ENCODE measurements at places on chromosomes 6 and 20. TPM values are rescaled to one million over a fixed set of nuclear protein-coding genes. Genes with fewer than 3 reads are reported as not detected.

Gene MARCKS
- 16.6 TPM for total RNA-seq

Gene DEFB132
- total RNA-seq, result not detected

Gene NRSN1
- not detected for total RNA-seq

Gene LY6G6C
- total RNA-seq, result not detected

Gene PTGIS
- total RNA-seq, result 30.5 TPM

Gene CST5
- not detected for total RNA-seq

Gene TULP1
- not detected for total RNA-seq

Gene BTNL2
- not detected for total RNA-seq

DNA sequence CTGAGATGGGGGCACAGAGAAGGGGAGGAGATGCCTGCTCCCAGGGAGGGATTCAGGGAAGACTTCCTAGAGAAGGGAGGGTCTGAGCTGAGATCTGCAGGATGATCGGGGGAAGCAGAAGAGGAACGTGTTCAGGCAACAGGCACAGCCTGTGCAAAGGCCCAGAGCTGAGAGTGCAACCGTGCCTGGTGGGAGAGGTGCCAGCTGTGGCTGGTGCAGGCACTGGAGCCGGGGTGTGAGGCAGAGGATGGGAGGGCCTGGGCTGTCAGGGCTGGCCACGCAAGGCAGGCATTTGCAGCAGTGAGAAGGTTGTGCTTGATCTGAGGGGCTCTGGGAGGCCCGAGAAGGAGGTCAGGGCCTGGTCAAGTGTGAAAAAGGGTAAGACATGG is 27.7 kb downstream of the PTGIS start:
- no peaks in the 10 kb centered on the region for H3K4me1 ChIP-seq
- H3K4me3 ChIP-seq, result no peak overlapping the region
- H3K27ac ChIP-seq, result no peak overlapping the region
- no peaks in the 10 kb centered on the region for H3K36me3 ChIP-seq

DNA sequence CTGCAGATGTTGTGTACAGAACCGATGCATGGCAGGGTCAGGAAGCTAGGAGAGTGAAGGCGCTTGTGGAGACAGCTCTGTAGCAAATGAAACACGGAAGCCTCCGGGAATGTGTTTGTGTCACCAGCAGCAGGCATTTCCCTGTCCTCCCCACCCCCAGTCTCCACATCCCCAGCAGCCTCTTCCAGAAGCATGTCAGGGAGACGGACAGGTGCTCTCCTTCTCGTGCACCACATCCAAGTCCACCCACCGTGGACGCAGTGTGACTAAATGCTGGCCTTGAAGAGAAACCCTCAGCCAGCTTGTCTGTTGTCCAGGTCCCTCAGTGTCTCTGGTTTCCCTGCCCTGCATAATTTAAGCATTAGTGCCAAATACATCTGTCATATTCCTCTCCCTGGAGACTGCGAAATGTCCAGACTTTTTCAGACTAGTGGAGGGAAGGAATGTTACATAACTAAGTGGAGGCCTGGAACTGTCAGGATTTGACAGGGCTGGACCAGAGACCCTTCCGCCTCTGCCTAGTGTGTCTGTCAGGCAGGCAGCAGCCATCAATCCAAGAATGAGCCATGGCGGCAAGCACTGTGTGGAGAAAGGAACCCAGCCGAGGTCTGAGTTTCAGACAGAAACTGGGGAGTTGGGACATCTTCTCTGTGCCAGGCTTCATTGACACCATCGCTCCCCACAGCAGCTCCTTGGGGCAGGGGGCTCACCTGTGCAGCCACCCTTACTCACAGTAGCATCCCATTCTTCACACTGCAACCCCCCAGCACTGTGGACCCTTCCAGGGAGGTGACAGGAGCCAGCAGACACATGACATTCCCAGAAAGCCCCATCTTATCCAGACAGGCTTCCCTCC is 26.6 kb upstream of the PI16 start:
- H3K4me1 ChIP-seq, result no peaks in the 10 kb centered on the region
- no peaks in the 10 kb centered on the region for H3K36me3 ChIP-seq
- no peak overlapping the region for H3K27ac ChIP-seq
- H3K27me3 ChIP-seq, result no peaks in the 10 kb centered on the region
- no peak for DNase-seq

DNA sequence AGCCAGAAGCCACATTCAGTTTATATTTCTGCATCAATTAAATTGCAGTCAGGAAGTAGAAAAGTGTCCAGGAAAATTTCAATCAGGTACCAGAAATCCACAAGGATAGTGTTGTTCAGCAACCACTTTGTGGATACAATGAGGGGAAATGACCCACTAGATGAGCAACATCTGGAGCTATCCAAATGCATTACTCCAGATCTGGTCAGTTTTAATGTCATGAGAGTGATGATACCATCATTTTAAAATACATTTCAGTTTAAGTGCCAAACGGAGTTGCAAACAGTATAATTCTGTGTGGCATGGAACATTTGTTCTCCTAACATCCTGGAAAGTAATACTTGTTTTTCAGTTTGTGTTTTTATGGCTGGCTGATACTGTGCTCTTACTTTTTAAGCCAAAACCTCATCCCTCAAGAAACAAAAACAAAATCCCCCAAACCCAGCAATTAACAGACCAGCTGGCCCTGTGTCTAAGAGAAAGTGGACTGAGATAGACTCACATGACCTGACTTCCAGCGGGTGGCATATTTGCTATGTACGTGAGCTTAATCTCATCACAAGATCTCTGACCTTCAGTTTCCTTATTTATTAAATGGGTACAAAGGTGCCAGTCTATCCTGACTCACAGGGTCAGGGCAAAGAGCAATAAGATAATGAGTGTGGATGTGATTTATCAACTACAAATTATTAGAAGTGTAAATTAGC is 58.8 kb upstream of the CNKSR3 start:
- no peaks in the 10 kb centered on the region for H3K27me3 ChIP-seq
- no peaks in the 10 kb centered on the region for H3K4me1 ChIP-seq
- H3K27ac ChIP-seq, result no peak overlapping the region
- no peak for DNase-seq

GRCh38 chr6:134065706-134066105 is 13.3 kb upstream of the SLC2A12 start:
- no peaks in the 10 kb centered on the region for H3K27me3 ChIP-seq
- H3K4me3 ChIP-seq, result no peak overlapping the region

DNA sequence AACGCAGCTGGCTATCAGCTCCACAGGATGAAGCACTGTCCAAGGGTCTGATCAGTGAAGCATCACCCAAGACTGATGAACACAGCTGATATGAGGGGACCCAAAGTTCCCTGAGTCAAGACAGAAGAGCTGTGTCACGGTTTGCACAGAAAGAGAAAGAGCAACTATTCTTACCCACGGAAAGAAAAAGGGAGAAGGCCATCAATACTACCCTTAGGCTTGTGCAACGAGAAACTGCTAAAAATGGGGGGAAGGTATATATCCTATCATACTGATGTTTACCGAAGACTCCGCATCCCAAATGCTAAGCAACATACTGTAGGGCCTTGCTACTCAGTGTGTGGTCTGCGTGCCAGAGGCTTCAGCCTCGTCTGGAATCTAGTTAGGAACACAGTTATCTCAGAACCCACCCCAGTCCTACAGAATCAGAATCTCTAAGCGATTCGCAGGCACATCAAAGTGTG is 665 bp downstream of the FASTKD5 start:
- H3K36me3 ChIP-seq, result no peaks in the 10 kb centered on the region
- H3K4me3 ChIP-seq, result peak overlapping the region; percentile 94
- H3K27me3 ChIP-seq, result no peaks in the 10 kb centered on the region
- no peaks in the 10 kb centered on the region for H3K4me1 ChIP-seq
- DNase-seq, result no peak

GRCh38 chr20:25989196-25989595 is 292.5 kb upstream of the ZNF337 start:
- no peak for DNase-seq
- H3K27ac ChIP-seq, result no peak overlapping the region
- H3K4me3 ChIP-seq, result no peak overlapping the region
- no peaks in the 10 kb centered on the region for H3K27me3 ChIP-seq

GRCh38 chr6:100617633-100618350 is 153.1 kb upstream of the SIM1 start:
- no peak overlapping the region for H3K4me3 ChIP-seq
- H3K4me1 ChIP-seq, result no peaks in the 10 kb centered on the region
- no peaks in the 10 kb centered on the region for H3K27me3 ChIP-seq
- peak overlapping the region; percentile 10 for H3K27ac ChIP-seq
- no peaks in the 10 kb centered on the region for H3K36me3 ChIP-seq
- no peak for DNase-seq

GRCh38 chr6:135922174-135922573 is 70.7 kb downstream of the PDE7B start:
- no peak overlapping the region for H3K27ac ChIP-seq
- H3K36me3 ChIP-seq, result no peaks in the 10 kb centered on the region
- no peak for DNase-seq
- no peak overlapping the region for H3K4me3 ChIP-seq
- H3K27me3 ChIP-seq, result no peaks in the 10 kb centered on the region

DNA sequence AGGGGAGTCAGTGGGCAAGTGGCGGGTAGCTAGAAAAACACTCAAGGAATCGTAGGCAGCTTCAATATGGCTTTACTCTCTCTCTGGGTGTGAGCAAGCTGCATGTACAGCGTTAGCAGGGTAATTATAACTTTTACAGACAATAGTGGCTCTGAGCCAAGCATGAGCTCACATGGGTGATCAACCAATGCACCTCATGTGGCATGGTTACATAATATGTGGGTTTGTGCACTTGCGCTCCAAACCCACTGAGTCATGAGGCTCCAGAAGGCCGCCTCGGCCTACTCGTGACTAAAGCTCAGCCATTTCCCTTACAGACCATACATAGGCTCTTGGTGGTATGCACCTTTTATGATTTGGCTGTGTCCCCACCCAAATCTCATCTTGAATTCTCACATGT is 78.4 kb upstream of the FBXL4 start:
- no peak overlapping the region for H3K27ac ChIP-seq
- no peak for DNase-seq
- H3K36me3 ChIP-seq, result no peaks in the 10 kb centered on the region
- no peak overlapping the region for H3K4me3 ChIP-seq
- H3K27me3 ChIP-seq, result no peaks in the 10 kb centered on the region

GRCh38 chr6:119979862-119980261 is 630.3 kb upstream of the MAN1A1 start:
- H3K27ac ChIP-seq, result no peak overlapping the region
- no peaks in the 10 kb centered on the region for H3K36me3 ChIP-seq
- H3K27me3 ChIP-seq, result no peaks in the 10 kb centered on the region
- no peaks in the 10 kb centered on the region for H3K4me1 ChIP-seq

- DNase-seq, result no peak
- no peaks in the 10 kb centered on the region for H3K27me3 ChIP-seq
- H3K4me1 ChIP-seq, result peaks cover 15% of the 10 kb centered on the region
- no peaks in the 10 kb centered on the region for H3K36me3 ChIP-seq
- peak overlapping the region; percentile 92 for H3K4me3 ChIP-seq
Observed at GRCh38 chr6:36029464-36029863, 1.9 kb downstream of the MAPK14 start.

DNA sequence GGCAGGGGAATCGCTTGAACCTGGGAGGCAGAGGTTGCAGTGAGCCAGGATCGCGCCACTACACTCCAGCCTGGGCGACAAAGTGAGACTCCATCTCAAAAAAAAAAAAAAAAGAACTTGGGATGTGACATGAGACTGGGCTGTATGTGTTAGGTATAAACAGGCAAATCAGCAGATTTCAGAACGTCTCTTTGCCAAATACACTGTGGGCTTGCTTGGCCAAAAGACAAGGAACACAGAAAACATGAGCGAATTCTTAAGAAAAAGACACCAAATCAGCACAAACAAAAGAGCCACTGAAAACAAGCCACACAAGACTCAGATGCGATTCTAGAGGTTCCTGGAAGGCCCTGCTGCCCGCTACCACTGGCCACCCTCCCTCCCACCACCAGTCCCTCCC is 12.5 kb downstream of the ETV7 start:
- DNase-seq, result no peak
- no peaks in the 10 kb centered on the region for H3K27me3 ChIP-seq
- no peak overlapping the region for H3K27ac ChIP-seq
- no peaks in the 10 kb centered on the region for H3K4me1 ChIP-seq

- no peak overlapping the region for H3K27ac ChIP-seq
- no peaks in the 10 kb centered on the region for H3K27me3 ChIP-seq
- no peak for DNase-seq
- no peak overlapping the region for H3K4me3 ChIP-seq
- H3K36me3 ChIP-seq, result no peaks in the 10 kb centered on the region
- no peaks in the 10 kb centered on the region for H3K4me1 ChIP-seq
Observed at GRCh38 chr6:147108259-147108910, 95.8 kb upstream of the STXBP5 start.

DNA sequence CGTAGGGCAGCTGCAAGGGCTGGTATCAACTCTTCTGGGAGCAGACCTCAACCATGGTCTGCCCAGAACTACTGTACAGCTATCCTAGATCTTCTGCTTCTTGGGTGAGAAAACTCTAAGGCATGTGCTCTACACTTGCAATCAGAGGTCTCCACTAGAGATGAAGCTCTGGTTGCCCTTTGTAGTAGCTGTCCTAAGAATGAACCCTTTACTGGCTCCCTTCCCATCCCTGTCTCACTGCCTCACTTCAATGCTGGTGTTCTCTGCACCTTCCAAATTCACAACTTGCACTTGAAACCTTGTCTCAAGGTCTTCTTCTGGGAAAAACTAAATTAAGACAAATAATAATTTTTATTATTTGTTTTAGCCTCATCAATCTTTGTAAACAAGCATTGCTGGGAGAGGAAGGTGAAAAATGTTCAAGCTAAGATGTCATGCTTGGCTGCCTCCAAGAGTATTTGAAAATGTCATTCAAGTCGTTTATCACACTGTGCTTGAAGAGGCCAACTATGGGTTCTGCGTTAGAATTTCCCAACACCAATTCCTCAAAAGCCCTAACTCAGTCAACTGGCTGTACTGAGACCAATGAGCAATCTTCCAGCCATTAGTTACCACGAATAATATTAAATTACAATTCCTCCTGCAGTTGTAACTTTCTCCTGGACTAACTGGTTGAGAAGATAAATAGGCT is 255.7 kb upstream of the PRND start:
- no peaks in the 10 kb centered on the region for H3K27me3 ChIP-seq
- no peak overlapping the region for H3K27ac ChIP-seq
- no peak overlapping the region for H3K4me3 ChIP-seq
- DNase-seq, result no peak
